ENCODE measurements at places on chromosomes 7 and 10.

- no peak for DNase-seq
Measured at GRCh38 chr7:82534684-82535083, 91.1 kb upstream of the CACNA2D1 start.

- DNase-seq: no peak
Measured at GRCh38 chr10:6743291-6743849, 163.3 kb upstream of the PRKCQ start.

DNA sequence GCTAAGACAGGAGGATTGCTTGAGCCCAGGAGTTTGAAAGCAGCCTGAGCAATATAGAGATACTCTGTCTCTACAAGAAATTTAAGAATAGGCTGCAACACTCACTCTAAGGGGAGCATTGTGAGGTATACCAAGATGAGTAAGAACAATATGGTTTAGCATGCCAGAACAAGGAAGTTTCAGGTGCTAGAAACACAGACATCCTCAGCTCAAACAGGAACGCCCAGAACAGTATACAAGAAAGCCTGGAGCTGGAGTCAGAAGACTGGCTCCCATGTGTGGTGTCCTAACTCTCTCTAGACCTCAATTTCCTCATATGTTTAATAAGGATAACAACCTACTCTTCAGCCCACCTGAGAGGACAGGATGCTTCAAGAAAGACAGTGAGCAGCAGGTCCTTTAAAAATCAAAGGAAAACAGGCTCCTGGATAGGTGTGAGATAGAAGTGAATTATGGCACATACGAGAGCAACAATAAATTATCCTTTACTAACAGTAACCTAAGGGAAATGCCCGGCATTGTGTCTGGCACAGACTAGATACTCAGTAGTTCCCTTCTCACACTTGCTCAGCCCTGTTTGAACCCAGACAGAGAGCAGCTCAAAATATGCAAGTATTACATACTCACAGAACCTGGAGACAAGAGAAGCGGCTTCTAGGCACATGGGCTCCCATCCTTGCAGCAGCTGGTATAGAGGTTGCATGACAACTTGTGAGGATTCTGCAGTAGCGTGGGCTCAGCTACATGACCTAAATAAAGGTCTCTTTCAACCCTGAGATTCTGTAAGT lies 45.4 kb downstream of the KAT6B start:
- no peak for DNase-seq

GRCh38 chr10:78471723-78472550 lies 438.3 kb downstream of the RPS24 start:
- no peak for DNase-seq

- no peak for DNase-seq
Measured at GRCh38 chr10:127939786-127940330, 33.0 kb downstream of the PTPRE start.

DNA sequence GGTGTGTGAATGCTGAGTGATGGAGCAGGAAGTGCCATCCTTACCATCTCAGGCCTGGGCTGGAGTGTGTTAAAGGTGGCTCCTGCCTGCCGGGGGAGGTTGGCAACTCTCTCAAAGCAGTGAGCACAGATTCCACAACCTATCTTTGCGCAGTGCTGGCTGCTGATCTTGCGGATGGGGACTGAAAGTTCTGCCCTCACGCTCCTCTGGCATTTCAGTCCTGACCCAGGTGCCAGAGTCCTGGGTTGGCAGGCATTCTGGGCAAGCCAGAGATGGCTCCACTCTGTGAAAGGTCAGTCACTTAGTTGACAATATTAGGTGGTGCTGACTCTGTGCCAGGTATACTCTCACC lies 315.5 kb downstream of the RPS24 start:
- DNase-seq: no peak

DNA sequence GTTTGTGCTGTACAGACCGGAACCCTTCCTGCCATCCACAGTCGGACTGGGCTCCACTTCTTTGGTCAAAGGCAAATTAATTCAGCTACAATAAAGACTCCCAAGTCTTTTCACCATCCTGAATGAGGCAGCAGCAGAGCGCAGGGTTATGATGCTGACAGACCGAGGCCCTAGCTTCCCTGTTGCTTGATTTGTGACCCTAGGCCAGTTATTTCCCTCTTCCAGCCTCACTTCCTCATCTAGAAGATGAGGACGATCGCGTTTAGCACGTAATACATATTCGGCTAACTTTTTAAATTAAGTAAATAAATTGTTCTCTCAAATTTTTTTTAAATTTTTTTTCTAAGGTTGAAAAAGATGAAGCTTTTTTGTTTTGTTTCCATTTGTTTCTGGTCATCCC lies 18.1 kb downstream of the ADRB1 start:
- no peak for DNase-seq

DNA sequence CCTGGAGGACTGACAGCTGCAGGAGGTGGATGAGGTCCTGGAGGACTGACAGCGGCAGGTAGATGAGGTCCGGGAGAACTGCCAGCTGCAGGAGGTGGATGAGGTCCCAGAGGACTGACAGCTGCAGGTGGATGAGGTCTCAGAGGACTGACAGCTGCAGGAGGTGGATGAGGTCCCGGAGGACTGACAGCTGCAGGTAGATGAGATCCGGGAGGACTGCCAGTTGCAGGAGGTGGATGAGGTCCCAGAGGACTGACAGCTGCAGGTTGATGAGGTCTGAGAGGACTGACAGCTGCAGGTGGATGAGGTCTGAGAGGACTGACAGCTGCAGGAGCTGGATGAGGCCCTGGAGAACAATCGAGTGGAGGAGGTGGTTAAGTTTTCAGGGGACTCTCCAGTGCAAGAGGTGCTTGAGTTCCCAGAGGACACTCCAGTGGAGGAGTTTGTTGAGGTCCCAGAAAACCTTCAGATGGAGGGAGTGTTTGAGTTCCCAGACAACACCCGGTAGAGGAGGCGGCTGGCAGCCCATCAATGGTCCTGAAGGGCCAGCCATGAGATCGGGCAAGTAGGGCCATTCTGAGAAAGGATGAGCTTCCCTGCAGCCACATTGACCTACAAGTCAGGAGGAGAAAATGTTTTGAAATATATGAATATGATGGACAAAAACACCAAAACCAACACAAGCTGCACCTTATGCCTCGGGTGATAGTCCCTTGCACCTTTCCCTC lies 4.7 kb upstream of the EIF5AL1 start:
- no peak for DNase-seq

- no peak for DNase-seq
Measured at GRCh38 chr7:80453699-80454340, 58.0 kb downstream of the GNAT3 start.

- no peak for DNase-seq
Measured at GRCh38 chr7:47908720-47909119, 39.5 kb downstream of the PKD1L1 start.

DNA sequence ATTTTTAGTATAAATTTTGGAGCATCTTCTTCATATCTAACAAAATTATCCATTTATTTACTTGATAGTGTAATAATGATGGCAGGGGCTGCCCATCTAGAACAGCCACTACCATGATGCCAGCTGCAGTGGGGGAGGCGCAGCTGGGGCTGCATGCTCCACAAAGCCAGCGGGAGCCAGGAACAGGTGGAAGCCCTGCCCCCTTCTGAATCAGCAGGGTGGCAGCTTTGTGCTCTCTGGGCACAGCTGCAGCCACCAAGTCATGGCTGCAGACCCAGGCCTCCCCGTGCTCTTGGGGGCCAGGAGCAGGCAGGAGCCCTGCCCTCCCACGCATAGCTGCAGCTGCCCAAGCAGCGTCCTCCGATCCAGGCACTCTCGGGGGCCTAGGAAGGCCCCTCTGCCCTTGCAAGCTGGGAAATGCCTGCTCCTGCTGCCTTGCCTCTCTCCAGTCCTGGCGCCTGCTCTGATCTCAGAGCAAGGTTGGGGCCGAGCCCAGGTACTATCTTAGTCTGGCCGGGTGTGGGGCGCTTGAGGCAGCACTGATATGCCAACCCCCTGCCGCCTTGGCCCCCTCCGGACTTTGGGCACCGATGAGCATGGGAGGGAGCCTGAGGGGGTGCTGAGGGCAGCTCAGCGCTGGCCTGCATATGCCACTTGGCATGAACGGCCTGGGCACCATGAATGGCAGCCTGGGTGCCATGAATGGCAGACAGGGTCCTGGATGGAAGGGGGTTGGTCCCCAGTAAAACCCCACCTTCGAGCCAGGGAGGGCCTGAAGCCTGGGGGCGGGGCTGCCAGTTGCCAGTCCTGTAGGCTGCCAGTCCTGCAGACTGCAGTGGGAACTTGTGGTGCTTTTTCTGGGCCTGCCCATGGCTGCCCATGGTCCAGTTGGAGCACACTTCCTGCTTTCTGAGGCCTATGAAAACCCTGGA lies 1110.8 kb upstream of the POT1 start:
- no peak for DNase-seq
